Cortex of kidney (tissue), 1 donor: ENCODE measurements at places on chromosomes 12 and 14.

- DNase-seq, result no peak
These were observed 53.0 kb downstream of the ATF7IP start for GRCh38 chr12:14418451-14418890.

DNA sequence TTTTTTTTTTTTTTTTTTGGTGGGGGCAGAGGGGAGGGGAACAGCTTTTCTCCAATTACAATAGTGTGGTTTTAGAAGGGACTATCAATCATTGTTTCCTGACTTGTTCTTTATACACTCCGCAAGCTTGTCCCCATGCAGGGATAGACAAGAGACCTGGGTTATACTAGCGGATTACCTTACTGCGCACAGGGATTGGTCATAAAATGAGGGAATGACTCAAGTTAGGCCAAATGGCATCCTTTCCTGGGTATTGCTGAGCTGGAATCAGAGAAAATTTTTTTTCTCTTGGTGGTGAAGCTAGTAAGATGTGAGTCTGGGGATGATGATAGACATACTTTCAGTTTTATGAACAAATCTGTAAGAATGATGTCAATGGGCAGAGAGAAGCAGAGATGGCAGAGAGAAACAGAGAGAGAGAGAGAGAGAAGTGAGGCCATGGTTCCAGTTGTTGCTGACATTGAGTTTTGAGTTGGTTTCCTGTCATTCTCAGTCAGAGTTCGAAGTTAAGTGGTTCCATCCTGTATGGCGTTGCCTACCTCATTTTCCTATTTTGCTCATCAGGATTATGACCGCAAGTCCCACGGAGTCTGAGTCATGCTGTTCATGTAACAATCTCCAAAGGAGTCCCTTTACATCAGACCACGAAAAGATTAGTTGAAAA, 59.1 kb upstream of the OTOGL start:
- DNase-seq, result no peak

- DNase-seq, result no peak
These were observed 396.5 kb downstream of the FOXG1 start for GRCh38 chr14:29163109-29163508.

DNA sequence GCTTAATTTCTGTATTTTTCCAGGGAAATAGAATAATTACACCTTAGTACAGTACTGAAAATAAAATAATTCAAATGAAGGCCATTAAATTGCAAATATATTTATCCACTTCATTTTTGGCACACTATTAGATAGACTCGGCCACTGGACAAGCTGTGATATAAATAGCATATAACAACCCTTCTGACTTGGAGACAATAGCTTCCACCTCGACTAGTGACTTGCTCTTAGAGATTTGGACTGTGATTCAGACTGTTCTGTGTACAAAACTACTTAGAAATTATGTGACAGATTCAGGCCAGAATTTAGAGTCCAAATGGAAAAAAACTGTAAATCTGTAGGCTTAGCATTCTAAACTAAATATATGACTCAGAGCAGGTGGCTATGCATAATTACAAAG, 949.9 kb downstream of the LRFN5 start:
- no peak for DNase-seq

DNA sequence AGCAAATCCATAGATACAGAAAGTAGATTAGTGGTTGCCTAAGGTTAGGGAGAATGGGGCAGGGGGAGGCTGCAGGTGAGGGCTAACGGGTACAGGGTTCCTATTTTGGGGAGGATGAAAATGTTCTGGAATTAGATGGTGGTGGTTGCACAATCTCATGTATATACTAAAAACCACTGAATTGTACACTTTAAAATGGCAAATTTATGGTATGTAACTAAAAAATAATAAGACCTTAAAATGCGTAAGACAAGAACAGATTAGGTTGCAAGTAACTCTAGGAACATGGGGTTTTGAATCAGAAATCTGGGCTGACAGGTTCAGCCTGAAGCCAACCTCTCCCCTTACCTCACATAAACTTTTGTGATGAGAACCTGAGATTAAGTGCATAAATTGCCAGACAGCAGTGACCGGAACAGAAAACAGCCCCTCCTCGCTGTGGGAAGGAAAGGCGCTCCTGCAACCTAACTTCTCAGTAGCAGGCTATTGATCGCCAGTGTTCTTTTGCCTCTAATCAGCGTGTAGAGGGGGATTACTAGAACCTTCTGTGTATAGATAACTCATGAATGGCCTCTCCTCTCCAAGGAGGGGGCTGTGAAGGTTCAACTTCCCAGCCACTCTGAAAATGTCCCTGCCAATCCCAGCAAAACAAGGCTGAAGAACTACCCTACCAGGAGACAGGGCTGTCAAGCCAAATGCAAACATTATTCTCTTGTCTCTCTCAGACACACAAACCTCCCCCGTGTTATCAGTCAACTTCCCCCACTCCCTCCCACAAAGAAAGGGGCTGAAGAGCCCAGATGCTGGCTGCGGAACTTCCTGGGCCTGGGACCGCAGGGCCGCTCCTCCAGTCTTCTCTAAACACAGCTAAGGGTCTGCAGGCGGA, 1.9 kb downstream of the SSH1 start:
- no peak for DNase-seq

DNA sequence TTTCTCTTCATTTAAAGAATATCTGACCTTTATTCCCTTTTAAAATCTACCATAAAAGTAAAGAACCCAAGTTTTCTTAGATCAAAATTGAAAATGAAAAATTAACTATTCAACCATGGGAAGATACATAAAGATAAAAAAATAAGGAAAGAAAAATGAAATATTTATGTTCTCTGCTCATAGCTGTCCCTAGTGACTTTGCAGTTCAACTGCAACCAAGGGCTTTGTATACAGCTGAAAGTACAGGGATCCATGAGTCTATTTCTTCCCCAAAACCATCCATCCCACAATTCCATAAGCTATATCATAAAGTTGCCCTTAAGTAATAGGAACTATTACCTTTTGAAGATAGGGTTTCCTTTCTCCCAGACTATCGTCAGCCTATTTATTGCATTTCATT, 113.1 kb downstream of the ITPR2 start:
- DNase-seq, result no peak

DNA sequence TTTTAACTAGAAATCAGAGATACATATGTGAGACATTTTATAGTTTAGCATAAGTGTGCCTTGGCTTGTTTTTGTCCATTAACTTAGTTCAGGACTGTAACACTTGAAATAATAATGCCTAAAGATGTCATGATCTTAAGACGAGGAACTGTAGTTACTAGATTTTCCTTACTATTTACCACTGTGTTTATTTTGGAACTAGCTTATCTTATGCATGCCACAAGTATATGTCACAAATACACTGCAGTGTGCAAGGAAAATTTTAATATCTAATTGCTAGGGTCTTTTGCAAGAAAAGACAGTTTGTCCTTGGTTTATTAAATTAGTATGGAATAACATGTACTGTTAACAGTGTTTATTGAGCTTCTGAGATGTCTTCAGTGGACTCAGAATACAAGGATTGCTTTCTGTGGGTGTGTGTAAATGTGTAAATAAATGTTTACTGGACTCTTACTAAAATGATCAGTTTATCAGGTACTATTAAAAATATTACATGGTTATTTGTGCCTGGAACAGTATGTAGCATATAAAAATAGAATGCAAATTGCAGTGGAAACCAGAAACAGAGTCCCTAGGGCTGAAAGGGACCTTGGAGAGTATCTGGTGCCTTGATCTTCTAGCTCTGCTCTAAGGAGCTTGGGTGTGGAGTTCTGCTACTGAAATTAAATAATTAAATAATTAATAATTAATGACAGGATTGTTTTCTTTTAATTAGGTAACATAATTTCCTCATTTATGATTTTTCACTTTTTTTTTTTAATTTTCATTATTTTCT, 58.1 kb downstream of the FGD4 start:
- DNase-seq, result no peak

DNA sequence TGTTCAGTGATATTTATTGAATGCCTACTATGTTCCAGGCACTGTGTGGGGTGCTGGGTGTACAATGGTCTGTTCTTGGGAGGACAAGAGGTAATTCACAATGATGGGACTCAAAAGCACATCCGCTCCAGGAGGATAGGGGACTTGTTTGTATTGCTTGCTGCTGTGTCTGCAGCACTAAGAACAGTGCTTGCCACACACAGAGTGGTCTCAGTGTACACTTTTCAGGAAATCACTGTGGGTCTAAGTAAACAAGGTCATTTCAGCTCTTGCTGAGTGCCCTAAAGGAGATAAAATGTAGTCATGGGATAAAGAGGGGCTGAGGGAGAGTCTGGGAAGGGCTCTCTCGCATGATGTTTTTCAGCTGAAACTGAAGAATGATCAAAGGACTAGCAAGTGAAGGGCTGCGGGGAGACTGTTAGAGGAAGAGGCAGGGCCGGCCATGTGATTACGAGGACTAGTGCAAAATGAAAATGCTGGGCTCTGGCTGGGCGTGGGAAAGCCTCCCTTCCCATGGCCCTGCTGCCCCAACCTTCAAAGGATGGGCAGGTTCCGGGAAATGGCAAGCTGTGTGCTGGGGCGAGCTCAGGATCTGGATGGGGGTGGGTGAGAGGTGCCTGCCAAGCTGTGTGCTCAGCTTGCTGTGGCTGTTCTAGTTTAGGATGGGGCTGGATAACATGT, 39.1 kb downstream of the ADCK1 start:
- DNase-seq, result no peak

DNA sequence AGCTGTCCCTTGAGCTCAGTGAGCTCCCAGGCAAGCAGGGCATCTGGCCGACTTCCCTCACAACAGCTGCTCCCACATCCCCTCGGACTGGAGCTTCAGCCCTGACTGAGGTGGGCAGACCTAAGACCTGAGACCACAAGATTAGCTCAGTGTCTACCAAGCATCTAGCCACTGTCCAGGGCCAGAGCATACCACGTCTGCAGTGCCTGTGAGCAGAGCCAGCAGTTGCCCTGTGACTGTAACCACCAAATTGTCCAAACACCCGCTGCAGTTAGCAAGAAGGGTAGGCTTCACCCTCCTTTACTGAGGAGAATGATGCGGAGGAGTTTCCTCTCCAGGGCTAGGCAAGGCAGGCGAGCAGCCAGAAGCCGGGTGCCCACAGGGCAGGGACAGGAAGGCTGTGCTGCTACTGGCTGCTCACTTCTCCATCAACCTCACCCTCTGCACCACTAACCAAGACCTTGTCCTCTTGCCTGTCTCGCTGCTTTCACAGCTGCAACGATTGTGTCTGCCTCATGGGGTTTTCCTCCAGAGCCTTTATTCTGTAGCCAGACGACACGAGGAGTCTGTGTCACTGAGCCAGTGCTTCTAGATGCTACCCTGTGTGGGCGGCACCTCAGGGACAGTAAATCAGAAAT, 53.9 kb downstream of the ANAPC7 start:
- no peak for DNase-seq

DNA sequence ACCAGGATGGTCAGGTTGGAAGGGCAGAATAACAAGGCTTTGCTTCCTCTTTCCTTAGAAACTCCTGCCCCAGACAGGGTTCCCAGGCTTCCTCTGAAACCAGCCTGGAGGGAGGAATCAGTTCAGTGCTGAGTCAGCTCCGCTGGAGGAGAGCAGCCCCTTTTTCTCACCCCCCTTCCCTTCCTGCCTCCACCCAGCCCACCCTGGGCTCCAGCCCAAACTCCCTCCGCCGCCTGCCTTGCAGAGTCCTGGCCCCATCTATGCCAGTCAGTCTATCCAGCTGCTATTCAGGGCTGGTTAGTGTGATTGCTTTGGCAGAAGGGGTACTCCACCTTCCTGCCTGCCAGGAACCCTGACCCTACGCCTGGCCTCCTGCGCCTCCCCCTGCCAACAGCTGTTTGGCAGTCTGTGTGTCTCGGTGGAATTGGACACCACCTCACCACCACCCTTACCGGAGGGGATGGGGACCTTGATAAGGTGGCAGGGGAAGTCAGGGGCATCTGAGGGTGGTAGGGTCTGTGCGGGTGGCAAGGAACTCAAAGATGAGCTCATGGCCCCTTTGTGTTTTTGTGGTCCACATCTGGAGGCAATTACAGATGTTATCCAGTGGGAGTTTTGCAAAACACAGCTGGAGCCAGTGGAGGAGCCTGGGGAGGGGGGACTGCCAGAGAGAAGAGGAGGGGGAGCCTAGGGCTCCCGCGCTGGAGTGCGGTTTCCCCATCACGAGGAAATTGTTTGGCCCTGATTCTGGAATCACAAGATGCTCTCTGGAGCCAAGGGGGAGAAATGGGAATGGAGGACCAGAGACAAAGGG, 12.2 kb downstream of the MMP14 start:
- DNase-seq, result no peak

DNA sequence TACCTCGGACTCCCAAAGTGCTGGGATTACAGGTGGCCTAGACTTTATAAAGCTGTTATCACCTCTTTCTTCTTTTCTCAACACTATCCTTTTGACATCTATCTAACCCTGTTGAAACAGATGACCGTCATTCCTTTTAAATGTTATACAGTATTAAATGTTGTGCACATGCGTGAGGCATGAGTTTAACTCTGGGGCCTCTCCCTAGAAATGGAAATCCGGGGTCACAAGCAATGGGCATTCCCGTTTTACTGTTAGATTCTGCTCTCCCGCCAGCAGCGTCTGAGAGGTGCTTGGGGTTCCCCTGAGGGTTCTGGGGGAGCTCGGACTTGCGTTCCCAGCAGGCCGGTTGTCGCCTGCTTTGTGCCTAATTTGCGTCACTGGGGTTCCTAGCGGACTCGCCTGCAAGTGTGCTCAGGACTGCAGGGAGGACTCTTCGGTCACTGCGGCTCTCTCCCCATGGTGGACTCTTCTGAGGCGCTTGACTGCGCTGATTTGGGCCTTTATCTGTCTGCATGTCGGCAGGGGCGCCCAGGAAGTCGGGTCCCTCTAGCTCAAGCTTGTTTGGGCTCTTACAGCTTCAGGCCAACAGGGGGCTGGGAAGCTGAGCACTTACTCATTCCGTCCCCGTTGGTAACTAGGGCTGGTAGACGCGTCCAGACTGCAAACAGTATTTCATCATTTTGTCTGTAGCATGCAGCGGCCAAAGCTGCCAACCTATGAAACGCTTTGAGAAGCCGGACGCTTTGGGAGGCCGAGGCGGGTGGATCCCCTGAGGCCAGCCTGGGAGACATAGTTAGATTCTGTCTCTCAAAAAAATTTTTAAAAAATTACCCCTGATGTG, 1.2 kb upstream of the RAN start:
- DNase-seq, result no peak

- no peak for DNase-seq
These were observed 379.5 kb downstream of the LRFN5 start for GRCh38 chr14:41986083-41986645.

DNA sequence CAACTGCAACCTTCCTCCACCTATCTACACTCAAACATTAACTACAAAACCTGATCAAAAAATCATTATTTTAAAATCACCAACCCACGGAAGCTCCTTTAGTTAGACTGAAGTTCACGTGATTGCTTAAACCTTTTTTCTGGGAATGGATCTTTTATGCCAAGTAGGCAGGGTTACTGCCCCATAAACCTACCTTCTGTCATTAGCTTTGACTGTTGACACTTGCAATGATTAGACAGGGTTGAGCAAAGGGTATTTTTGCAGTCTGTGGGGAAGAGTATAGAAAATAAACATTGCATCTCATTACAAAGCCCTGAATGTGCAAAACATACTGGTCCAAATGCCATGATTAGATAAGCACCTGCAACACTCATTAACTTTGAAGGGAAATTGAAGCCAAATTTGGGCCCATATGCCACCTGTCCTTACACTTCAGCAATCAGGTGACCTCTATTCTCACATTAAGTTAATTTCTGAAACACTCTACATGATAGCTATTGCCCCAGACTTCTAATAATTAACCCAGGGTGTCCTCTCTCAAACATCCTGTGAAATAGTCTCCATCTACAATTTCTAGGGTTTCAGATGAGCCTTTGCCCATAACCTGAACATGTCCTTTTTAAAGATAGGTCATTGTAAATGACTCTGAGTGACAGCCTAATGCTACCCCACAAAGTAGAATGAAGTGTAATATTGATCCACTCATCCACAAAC, 156.0 kb upstream of the PLEKHG7 start:
- no peak for DNase-seq

GRCh38 chr12:48185181-48185919, 1.9 kb downstream of the CCDC184 start:
- no peak for DNase-seq

GRCh38 chr12:90333939-90334338, 621.0 kb downstream of the CCER1 start:
- DNase-seq, result no peak
